ENCODE measurements at places on chromosomes 2 and 18.
A peak's percentile ranks its signal among the peaks of the same experiment; 100 is the strongest.

GRCh38 chr2:62219407-62220159, 23.7 kb downstream of the B3GNT2 start:
- DNase-seq, result no peak

GRCh38 chr2:158006961-158007719, 94.5 kb upstream of the UPP2 start:
- DNase-seq, result no peak

DNA sequence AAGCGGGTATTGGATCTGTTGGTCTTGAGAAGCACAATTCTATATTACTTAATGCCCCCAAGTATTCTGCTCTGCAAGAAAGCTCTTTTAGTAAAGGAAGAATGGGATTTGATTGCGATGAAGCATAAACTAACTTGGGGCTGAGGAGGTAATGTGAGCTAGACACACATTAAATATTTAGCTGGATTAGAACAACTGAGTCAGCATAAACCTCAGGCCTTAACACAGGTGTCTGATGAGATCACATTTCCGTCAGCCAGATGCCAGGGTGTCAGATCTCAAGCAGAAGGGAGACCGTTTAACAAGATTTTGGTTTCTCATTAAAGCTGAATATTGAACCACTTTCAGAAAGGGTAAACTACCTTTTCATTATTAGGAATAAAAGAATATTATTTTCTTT, 94.5 kb downstream of the GYPC start:
- no peak for DNase-seq

DNA sequence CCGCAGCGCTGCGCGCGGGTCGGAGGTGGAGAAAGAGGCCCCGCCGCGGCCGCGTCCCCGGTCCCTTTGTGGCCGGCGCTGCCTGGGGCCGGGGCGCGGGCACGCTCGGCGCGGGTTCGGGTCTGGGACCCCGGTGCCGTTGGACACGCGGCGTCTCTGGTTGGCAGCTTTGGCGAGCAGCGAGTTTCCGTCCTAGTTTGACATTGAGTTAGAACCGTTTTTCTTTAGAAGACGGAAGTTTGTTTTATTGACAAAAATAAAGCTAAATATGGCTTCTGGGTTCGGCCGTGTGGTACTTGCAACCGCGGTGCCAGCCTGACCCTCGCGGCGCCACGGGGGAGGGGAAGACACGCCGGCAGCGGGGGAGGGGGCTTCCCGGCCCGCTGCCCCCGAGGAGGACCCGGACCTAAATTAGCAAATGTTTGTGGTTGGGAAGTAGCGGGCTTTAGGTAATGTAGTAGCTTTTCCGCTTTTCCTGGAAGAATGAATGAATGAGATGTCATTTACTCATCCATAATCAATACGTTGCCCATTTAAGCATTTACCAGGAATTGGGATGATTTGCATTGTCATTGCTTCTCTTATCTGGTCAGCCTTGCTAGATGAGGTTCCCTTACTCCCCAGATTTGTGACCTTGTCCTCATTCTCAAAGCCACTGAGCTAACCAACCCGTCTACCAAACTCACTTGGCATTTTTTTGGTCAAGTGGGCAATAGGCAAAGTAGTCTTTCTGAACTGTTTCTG, 530 bp downstream of the GALNT1 start:
- no peak for DNase-seq

- DNase-seq, result no peak
Observed at GRCh38 chr2:18178736-18179349, 300.4 kb downstream of the KCNS3 start.

DNA sequence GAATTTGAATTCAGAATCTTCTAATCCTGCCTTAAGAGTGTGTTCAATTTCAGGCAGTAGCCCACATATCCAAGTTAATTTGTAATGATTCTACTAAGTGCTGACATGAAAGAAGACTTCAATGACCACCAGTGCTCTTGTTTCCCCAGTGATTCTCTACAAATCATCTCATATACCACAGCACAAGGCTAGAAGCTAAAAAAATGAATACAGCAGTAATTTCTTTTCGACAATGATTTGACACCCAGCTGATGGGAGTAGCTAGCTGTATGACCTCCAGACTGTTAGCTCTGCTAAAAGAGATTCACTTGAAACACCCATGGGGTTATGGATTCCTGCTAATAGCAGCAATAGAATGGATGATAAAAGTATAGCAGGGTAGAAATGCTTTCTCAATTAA, 217.0 kb upstream of the TMEFF2 start:
- DNase-seq, result no peak

GRCh38 chr2:128607911-128608506, 289.3 kb upstream of the HS6ST1 start:
- DNase-seq, result no peak

GRCh38 chr18:34495506-34495905, 214.6 kb upstream of the DTNA start:
- no peak for DNase-seq

DNA sequence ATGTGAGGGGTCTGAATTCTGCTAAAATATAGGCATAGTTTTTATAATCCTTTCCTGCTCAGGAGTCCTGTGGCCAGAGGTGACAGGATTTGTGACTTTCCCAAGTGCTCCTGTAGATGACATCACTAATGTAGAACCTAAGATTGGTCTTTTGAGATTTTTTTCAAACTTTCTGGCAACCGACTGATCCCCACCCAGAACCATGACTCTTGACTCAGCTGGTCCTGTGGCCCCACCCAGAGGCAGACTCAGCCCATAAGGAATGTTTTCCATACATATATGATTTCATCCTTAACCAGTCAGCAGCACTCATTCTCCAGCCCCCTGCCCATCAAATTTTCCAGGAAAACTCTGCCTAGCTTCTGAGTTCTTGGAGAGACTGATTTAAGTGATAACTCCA, 46.8 kb downstream of the COMMD1 start:
- DNase-seq, result no peak

DNA sequence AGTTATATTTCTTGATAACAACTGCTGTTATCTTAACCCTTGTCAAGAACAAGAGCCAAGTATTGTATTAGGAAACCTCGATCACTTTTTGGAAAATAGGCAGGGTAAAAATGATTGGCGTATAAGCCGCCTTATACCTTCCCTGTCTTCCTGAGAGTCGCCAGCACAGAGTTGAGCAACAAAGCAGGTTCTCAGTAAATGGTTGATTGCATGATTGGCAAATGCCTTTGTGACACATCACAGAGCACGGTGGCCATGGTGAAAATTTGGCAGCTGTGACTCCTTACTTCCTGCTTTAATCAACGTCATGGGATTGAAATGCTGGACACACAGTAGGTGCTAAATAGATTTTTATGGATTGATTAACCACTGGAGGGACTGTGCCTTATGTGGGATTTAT, 3.9 kb upstream of the KLHL29 start:
- DNase-seq, result no peak

DNA sequence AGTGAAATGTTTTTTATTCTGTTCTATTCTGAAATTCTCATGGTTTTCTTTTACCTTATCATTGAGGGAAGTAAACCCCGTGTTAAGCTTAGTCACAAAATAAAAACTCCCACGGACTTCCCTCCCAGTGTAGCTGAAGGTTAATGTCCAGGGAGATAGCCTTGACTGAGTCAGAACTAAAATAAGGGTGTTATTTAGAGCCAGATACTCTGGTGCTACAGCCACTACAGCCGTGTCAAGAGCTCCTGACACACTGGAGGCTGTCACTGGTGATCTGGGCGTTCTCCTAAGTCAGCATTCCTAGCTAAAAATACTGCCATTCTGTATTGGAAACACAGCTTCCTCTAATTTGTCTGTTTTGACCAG, 82.0 kb upstream of the RANBP2 start:
- DNase-seq, result peak; percentile 73

DNA sequence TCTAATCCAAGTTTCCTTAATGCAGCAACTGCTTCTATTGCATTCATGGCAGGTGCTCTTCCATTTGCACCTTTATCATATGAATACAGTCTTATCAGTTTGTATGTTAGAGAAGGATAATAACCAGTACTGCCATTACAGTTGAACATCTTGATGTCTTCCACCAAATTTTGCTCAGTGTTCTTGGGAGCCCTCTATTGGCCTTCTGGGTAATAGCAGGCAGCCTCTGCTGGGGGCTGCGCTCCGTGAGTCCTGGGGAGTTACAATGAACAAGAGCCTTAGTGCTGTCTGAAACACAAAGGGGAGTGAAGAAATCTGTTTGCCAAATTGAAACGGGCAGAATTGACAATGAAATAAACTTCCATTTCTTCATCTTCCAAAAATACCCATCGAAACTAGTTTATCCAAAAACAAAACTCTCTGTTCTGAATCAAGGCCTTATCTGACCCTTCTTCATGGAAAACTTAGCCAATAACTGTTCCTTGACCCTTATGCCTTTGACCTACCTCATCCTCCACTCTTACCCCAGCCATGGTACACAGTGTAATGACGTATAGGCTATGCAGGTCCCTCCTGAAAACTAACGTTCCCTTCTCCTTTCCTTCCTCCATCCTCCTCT, 79.9 kb downstream of the ALK start:
- DNase-seq, result no peak

DNA sequence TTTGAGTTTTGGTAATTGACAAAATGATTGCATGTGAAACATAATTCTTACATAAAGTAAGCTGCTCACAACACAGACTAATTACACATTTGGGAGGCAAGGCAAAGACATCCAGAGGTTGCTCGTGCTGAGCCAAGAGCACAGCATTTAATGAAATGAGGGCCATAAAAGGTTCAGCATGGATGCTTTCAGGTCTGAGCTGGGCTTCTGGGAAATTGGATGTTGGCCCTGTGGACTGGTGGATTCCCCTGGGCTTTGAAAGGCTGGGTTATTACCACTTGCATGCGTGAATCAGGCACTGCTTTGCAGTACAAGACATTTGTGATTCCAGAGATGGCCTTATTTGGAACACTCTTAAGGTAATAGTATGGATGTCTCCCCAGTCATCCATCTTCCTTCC, 533.5 kb upstream of the NRP2 start:
- no peak for DNase-seq

DNA sequence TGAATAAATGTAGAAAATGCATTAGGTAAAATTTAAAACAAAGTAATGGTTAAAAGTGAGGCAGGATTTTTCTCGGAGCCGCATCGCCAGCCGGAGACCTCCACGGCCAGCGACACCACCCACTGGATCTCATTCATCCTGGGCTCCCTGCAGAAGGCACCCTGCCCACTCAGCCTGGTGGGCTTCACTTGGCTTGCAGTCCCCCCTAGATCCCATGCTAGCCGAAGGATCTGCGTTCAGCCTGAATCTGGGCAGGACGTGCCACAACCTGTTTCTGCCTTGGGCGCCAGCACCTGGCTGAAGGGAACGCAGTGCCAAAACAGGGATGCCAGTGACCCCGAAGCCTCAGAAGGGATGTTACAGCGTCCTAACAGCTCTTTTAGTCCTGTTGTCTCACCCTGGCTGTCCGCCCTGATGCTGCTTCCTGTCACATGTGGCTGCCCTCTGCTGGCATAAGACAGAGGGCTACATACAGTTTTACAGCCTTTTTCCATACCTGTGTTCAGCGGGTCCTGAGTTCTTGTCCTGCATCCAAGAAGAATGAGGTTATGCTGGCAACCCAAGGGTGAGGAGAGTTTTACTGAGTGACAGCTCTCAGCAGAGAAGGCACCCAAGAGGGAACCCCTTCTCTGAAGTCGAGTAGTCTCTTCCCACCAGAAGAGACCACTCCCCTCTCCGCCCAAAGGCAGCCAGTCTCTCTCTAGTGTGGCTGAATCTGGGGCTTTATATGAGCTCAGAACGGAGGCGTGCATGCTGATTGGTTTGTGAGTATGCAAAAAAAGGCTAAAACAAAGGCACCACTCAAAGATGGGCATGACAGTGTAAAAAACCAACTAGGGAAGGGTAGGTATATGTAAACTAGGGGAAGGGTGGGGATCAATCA, 173.1 kb upstream of the GYPC start:
- DNase-seq, result no peak

DNA sequence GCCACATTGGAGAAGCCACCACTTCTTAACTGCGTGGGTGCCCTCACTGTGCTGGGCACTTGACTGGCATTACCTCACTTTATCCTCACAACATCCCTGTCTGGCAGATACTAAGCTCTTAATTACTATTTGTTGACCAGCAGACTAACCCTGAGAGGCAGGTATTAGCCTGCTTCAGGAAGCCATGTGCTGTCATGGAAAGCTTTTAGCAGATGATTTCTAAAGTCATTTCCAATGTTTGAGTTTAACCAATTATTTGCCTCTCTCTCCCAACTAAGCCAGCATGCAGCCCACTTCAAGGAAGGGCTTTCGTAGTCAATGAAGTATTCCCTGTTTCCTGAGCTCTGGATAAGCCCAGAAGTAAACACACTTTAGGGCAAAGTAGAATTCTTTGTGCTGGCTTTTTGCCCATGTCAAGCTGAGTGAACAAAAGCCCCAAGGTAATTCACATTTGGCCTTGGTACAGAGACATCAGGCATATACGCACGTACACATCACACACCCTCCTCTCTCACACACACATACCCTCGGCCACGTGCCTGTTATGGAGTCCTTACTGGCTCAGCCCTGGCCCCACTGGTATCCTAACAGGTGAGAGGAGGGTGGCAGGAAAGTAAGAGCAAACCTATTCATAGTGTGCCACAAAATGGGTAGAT, 108.6 kb downstream of the C1D start:
- DNase-seq, result no peak

GRCh38 chr2:60053791-60054190, 499.7 kb downstream of the BCL11A start:
- DNase-seq, result no peak

DNA sequence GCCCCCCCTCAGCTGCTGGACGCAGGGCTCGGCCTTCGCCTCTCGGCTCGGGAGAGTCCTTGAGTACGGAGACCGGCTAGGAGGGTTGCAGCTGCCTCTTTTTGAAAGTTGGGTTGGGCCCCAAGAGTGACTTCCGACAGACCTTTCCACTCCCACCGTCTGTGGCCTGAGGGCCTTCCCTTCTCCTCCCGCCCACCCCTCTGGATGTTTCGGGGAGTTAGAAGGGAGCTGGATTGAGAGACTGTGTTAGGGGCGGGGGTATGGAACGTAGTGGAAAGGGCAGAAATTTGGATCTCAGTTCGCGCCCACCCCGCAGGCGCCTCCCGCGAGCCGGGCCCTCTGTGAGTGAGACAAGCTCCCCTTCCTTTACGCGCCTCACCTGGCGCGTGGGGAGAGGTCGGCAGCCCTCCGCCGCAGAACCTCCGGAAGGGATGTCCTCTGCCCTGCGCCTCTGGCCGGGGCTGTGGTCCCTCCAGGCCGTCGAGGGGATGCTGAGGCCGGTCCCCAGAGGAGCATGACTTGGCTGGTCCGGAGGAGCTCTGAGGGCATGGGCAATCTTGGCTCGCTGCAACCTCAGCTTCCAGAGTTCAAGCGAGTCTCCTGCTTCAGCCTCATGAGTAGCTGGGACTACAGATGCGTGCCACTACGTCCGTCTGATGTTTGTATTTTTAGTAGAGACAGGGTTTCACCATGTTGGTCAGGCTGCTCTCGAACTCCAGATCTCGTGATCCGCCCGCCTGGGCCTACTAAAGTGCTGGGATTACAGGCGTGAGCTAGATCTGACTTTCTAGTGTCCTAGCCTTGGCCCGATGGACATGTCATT, 15.9 kb downstream of the C2orf74 start:
- DNase-seq, result no peak

DNA sequence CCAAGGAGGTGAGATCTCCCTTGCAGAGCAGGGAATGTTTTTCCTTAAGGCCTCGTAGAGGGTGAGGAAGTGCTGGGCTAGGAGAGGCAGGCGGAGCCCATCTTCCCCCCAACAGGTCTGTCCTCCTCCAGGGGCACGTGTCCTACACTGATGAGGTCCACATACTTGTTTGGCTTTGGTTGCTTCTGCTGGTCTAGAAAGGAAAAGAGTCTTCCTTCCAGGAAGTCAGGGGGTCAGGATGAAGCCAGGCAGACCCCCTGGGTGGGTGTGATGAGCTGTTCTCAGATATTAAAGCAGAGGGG, 6.0 kb downstream of the SH3BP4 start:
- no peak for DNase-seq

Data from AG09309 (cell line).